ENCODE measurements at places on chromosomes 12 and 14. TPM values are rescaled to one million over a fixed set of nuclear protein-coding genes. Genes with fewer than 3 reads are reported as not detected.

Gene MARCHF9
- 24.8 TPM for polyA plus RNA-seq

Gene PTHLH
- polyA plus RNA-seq = 1.2 TPM

DNA sequence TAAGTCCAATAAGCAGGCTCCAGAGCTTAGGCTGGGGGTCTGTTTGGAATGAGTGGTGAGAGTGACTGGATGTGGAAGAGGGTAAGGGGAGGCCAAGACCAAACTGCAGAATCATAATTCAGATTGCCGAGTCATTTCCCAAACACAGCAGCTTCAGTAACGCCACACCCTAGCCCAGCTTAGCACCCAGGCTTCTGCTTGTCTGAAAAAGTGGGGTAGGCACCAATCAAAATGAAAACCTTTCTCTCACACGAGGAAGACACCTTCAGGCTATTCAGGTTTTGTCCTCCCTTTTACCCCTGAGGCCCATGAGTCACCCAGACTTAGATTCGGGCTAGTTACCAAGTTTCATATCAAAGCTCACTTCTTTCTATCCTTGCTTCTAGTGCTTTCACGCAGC, 306.1 kb downstream of the DAD1 start:
- no peak for DNase-seq

GRCh38 chr12:108374596-108375320, 35.6 kb upstream of the CMKLR1 start:
- DNase-seq = no peak

DNA sequence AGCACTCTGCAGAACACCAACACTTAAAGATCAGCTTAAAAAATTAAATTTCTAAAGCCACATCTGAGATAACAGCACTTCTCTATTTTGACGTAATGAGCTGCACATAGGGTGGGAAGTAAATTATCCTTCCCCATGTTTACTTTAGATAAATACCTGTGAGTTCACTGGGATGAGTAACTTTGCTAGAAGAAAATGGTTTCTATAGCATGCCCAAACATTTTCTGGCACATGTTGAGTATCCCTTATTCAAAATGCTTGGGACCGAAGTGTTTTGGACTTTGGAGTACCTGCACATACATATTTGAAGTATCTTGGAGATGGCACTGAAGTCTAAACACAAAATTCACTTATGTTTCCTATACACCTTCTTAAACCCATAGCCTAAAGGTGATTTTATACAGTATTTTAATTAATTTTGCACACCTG, 6.6 kb downstream of the SLC38A2 start:
- DNase-seq = no peak

- DNase-seq = peak; percentile 91
Observed at GRCh38 chr12:70242695-70243509, at the start of gene CNOT2. TSS of gene CNOT2 (plus strand) at chr12:70243433. CDS start at chr12:70278227, 34,794 bp downstream.

- DNase-seq = peak; percentile 53
Observed at GRCh38 chr14:74362361-74362915, 14.2 kb downstream of the VRTN start.

GRCh38 chr14:95817271-95817670, 59.4 kb upstream of the TUNAR start:
- DNase-seq = no peak

- DNase-seq = no peak
Observed at GRCh38 chr12:131990980-131991305, 41.2 kb downstream of the EP400 start.

Gene ARPC3
- polyA plus RNA-seq = 248 TPM

DNA sequence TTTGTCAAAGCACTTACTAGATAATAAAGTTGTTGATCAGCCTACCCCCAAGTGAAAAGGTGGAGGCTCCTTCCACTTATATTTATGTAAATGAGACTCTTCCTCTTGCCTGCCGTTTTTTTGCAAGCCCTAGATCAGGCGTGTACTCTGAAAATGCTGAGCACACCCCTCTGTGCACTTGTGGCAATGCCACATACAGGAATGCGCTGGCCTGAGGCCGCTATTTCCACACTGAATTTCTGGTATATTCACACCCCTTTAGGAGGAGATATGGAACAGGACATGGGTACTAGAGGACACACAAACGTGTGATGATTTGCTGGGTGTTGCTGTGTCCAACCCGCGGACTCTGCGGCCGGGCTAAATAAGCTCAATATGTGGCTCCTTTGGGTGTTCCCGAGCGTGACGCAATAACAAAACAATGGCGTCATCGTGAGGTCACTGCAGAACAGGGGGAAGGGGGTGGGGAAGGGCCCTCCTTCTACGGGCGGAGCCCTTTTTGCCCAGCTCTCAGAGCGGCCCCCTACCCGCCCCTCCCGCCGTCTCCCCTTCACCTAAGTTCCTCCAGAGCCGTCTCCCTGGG, 554 bp upstream of the TSPAN31 start:
- no peak for DNase-seq

Gene CLMN
- 22.0 TPM for polyA plus RNA-seq

- DNase-seq = no peak
Observed at GRCh38 chr12:106953352-106954250, 2.1 kb upstream of the TMEM263 start.

- DNase-seq = no peak
Observed at GRCh38 chr14:41016213-41016612, 590.5 kb upstream of the LRFN5 start.

DNA sequence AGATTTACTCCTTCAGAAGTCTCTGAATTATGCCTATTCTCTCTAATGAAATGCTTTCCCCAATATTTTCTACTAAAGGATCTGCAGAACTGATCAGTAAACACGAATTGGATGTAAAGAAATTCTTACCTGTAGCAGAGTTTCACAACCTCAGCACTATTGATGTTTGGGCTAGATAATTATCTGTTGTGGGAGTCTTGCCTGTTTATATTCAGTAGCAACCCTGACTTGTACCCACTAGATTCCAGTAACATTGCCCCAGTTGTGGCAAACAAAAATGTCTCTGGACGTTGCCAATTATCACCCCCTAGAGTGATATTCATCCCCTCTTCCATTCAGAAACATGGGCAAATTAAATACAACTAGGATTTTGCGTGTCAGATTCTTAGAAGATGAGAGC, 156.8 kb upstream of the TMTC2 start:
- no peak for DNase-seq

Gene RD3L
- not detected for polyA plus RNA-seq
